ENCODE measurements at places on chromosomes 7 and 10.

DNA sequence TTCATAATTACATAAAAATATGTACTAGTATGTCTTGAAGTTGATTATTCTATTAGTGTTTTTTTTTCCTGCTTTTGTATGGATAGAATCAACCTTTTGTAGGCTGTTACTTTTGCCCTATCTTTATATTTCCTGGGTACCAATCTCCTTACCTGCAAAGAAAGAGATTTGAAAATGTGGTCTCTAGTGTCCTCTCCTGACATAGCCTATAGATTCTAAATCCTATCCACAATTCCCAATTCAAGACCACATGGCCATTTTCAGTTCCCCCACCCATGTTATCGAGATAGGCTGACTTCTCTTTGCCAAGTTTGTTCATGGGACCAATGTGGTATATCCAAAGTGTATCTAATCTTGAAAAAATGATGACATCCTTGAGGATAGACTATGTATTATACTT lies 269.4 kb upstream of the SEMA3D start:
- no peak for DNase-seq

DNA sequence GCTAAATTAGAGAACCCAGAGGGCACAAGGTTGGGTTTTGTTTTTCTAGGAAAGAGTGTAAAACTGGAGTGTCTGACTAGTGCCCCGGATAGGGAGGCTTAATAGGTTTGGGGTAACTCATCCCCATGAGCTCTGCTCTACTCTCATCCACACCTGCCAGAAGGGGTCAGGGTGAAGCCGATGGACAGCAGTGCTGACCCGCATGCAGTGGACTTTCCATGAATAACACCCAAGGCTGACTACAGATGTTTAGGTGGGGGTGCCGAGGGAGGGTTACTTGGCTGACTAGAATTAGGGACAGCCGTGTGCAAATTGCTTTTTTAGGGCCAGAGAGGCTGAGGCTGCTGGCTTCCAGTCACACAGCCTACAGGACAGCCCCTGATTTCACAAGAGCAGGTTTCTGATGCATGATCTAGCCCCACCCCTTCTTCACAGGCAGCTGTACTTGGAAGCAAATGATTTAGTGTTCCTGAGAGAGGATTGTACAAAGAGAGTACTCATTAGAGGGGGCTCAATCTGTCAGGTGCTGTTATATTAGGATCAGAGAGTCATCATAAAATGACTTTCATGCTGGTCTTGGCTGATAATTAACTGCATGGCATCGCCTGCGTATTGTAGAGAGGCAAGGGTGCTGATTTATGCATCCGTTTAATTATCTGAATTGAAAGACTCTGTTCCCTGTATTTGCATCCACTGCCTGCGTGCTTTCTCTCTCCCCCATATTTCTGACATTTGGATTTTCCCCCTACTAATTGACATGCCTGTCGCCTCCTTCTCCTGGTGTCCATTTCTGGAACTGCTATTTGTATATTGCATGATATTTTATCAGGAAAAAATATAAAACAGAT lies 9.5 kb downstream of the INHBA start:
- no peak for DNase-seq

DNA sequence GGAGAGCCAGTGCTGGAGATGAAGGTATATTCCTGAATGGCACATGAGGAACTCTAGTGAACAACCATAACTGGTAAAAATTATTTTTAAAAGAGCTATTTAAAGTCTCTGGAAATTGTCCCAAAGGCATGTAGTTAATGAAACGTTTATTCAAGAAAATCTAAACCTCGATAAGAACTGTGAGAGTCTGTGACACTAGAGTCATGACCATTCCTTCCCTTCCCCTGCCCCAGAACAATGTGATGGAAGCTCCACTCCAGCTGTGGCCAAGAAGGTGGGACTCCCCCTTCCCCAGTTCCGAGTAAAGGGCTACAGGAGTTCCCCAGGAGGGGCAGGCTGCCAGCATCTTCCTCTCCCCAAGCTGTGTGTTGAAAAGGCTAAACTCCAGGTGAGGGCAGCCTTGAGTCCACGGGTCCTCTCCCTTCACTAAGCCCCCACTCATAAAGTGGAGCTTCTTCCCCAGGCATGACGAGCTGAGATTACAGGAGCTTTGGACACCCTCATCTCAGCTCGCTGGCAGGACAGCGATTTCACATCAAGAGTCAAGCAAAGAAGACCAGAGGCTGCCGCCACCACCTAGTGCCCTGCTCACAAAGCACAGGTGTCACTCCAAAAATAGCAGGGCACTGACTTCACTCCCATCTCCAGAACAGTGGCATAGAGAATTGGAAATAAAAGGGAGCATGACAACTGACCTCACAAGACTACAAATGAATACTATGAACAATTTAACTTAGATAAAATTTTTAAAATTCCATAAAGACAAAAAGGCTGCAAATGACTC lies 68.5 kb downstream of the NHLRC2 start:
- DNase-seq, result peak; percentile 6

GRCh38 chr7:116408166-116408565 lies 91.4 kb upstream of the CAV2 start:
- DNase-seq, result no peak

DNA sequence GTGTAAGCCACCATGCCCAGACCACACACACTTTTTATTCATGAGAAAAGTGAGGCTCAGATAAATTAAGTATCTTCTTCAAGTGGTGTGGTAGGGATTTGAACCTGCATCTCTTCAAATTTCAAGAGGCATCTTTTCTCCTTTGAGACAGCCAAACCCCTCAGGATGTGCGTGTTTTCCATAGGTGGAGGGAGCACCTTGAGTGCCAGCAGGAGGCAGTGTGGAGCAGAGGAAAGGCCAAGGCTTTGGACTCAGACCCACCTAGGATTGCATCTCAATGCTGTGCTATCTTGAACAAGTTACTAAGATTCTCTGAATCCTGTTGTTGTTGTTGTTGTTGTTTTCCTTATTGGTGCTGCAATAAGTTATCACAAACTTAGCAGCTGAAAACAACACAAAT lies 40.2 kb upstream of the MYL10 start:
- DNase-seq, result no peak

- DNase-seq, result no peak
Measured at GRCh38 chr10:6885284-6885683, 305.2 kb upstream of the PRKCQ start.

DNA sequence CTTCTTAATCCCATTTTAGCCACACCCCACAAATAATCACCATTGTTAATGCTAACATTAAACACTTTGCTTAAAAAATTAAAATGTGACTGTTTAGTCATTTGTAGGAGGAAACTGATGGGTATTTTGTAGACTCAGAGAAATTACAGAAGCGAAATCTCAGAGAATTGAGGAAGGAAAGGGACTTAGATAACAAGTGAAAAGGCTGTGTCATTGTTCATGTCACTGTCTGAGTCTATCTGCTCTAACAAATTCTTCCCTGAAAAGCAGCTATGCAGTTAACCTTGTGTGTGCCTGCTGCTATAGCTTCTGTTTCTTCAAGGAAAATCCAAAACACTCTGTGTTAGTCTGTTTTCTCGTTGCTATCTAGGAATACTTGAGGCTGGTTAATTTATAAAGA lies 40.9 kb upstream of the PLXDC2 start:
- no peak for DNase-seq

DNA sequence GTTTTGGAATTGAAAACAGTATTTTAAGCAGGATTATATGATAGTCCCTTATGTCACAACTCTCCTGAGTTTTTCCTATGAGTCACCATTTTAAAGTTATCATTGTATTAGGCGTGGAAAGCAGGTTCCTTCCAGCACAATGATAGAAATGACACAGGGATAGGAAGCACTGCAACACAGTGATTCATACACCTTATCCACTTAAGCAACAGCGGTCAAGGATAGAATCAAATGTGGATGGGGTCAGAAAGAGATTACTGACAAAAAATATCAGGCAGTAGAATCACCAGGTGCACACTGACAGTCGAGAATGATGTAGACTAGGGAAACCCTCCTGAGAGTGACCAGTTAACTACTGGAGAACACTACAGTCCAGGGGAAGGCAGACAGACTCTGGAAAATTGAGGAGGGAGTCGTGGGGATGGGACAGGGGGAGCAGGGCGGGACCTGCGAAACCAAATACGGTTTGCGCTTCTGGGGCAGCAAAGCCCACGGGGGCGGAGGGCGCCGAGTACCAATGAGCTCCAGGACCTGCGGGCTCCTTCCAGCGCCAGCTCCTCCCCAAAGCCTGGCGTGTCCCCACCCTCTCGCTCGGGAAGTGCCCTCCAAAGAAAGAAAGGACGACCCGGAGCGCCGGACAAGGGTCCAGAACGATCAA lies 479 bp downstream of the PNPLA8 start:
- DNase-seq, result peak; percentile 72

DNA sequence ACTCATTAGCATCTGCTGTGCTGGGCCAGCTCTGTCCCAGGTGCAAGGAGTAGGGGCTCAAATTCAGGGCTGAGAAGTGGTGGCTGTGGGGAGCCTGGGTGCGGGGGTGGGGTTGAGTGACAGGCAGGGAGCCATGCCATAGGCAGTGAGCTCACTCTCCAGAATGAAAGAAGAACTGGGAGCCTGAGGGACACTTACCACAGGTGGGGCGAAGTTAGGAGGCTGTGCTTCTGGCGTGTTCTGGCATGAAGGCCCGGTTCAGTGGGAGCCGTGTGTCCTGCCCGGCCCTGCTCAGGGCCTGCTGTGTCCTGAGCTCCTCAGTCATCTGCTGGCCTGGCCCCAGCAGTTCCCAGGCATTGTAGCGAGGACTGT lies 62.5 kb downstream of the MKI67 start:
- DNase-seq, result no peak

- DNase-seq, result no peak
Measured at GRCh38 chr10:119166564-119166963, 1.1 kb upstream of the SFXN4 start.

- no peak for DNase-seq
Measured at GRCh38 chr7:117283779-117284178, 39.1 kb downstream of the WNT2 start.

DNA sequence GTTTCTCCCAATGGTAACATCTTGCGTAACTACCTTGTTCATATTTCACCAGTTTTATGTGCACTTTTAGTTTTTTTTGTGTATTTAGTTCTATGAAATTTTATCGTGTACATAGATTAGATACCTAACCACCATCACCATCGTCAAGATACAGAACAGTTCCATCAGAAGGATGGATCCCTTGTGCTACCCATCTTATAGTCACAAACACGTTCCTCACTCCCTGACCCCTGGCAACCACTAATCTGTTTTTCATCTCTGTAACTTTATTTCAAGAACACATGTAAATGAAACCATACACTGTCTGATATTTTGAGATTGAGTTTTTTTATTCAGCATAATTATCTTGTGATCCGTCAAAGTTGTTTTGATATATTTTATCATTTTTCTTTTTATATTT lies 29.9 kb downstream of the FANK1 start:
- DNase-seq, result no peak

GRCh38 chr7:94228223-94228622 lies 166.5 kb upstream of the COL1A2 start:
- no peak for DNase-seq

DNA sequence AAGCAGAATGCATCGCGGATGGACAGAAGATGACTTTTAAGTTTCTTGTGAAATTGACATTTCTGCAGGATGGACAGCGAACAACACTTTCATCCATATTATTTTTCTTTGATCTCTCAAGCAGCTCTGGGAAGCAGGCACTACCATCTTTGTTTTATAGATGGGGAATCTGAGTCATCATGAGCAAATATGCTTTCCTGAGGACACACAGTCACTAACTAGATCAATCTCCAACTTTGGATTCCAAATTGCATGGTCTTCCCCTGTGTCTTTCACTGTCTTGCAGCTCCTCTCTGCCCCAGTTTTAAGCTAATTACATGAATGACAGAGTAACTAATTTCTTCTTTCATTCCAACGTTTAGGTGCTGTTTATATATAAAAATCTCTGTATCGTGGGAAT lies 201.5 kb downstream of the ADAM12 start:
- DNase-seq, result no peak

GRCh38 chr10:49382226-49382625 lies 13.7 kb downstream of the DRGX start:
- no peak for DNase-seq

DNA sequence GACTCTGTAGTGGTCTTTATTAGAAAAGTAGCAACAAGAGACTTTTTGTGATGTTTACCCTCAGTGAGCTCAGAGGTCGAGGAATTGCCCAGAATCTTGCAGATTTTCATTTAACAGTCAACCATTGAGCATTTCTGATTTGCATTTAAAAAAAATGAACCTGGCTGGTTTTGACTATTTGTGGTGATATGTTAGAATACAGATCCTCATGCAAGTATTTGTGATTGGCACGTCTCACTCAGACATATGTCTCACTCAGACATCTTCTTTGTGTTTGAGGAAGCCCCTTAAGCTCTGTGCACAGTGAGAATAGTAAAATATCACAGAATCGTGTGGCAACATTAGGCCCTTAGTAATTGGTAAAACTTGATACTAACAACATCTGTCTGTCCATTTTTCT lies 113.2 kb downstream of the SND1 start:
- DNase-seq, result no peak

- DNase-seq, result no peak
Measured at GRCh38 chr10:30828164-30828563, 198.6 kb upstream of the LYZL2 start.

- no peak for DNase-seq
Measured at GRCh38 chr10:48551861-48552591, 52.8 kb downstream of the ARHGAP22 start.

DNA sequence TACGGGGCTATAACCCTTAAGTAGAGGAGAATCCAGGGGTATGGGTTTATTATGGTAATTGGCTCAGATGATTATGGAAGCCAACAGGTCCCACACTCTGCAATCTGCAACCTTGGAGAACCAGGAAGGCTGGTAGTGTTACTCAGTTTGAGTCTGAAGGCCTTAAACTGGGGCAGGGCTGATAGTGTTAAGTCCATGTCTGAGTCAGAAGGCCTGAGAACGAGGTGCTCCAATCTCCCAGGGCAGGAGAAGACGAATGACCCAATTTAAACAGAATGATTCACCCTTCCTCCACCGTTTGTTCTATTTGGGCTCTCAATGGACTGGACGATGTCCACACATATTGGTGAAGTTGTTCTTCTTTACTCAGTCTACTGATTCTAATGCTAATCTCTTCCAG lies 244.5 kb upstream of the PTER start:
- DNase-seq, result no peak

- DNase-seq, result no peak
Measured at GRCh38 chr7:22550514-22551030, 50.6 kb upstream of the STEAP1B start.

GRCh38 chr10:97531401-97531986 lies 32.8 kb downstream of the UBTD1 start:
- DNase-seq, result no peak

DNA sequence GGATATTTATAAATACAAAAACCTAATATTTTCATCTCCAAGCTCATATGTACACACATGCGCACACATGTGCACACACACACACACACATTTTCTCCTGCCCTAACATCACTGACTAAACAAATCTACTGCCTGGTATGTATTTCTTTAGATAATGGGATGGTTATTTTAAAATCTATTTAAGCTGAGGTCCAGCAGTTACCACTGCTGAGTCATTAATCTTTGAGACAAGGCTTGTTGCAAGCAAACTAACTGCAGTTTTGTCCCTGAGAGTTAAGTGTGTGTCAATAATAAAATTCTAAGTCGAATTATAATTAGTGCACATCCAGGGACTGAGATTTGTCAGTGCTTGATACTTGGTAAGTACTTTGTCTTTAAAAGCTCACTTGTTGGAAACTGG lies 135.1 kb downstream of the VPS50 start:
- DNase-seq, result no peak

- DNase-seq, result no peak
Measured at GRCh38 chr10:63388421-63389031, 77.3 kb downstream of the JMJD1C start.

All from CD4-positive, alpha-beta T cell treated with Interleukin-6 for 4 hours (primary cell).